ENCODE measurements at places on chromosomes 1 and 21. TPM values are rescaled to one million over a fixed set of nuclear protein-coding genes. Genes with fewer than 3 reads are reported as not detected.

TCHHL1 gene
- 0.14 TPM for total RNA-seq

GNG4 gene
- 35.7 TPM for total RNA-seq

KRTAP13-2 gene
- total RNA-seq: not detected

GRIK3 gene
- 0.15 TPM for total RNA-seq

RGS7 gene
- 8.6 TPM for total RNA-seq

PDZK1IP1 gene
- total RNA-seq: not detected

FAM72C gene
- 2.6 TPM for total RNA-seq

ABCG1 gene
- total RNA-seq: 0.91 TPM

TMIGD3 gene
- total RNA-seq: 0.32 TPM

VASH2 gene
- 1.5 TPM for total RNA-seq

SYF2 gene
- total RNA-seq: 84.5 TPM

CERS2 gene
- total RNA-seq: 103 TPM

VPS13D gene
- 86.3 TPM for total RNA-seq

CFHR3 gene
- total RNA-seq: 0.56 TPM

FTCD gene
- not detected for total RNA-seq

All from motor neuron (in vitro differentiated cells).